ENCODE measurements at places on chromosomes 11 and 22. TPM values are rescaled to one million over a fixed set of nuclear protein-coding genes. Genes with fewer than 3 reads are reported as not detected.

DLG2 gene
- 179 TPM for polyA plus RNA-seq

HEPHL1 gene
- not detected for polyA plus RNA-seq

CENPM gene
- 2.1 TPM for polyA plus RNA-seq

SNX32 gene
- polyA plus RNA-seq: 12.6 TPM

PARVG gene
- not detected for polyA plus RNA-seq

UBQLNL gene
- not detected for polyA plus RNA-seq

P2RX6 gene
- polyA plus RNA-seq: 0.17 TPM

SLC7A4 gene
- polyA plus RNA-seq: not detected

PHF5A gene
- 148 TPM for polyA plus RNA-seq

NFAM1 gene
- polyA plus RNA-seq: not detected

RNF215 gene
- 40.5 TPM for polyA plus RNA-seq

GPHA2 gene
- not detected for polyA plus RNA-seq

PNPLA3 gene
- polyA plus RNA-seq: 4.5 TPM

MIAT gene
- 529 TPM for polyA plus RNA-seq

YDJC gene
- polyA plus RNA-seq: 20.0 TPM

OR8B3 gene
- polyA plus RNA-seq: not detected

BTG4 gene
- not detected for polyA plus RNA-seq

CASP4 gene
- polyA plus RNA-seq: not detected

TMEM191C gene
- 81.8 TPM for polyA plus RNA-seq

GRM5 gene
- 11.8 TPM for polyA plus RNA-seq

APOBEC3G gene
- polyA plus RNA-seq: not detected

VSIG2 gene
- not detected for polyA plus RNA-seq

CDC45 gene
- 1.5 TPM for polyA plus RNA-seq

MMP27 gene
- polyA plus RNA-seq: not detected

LRRN4CL gene
- 0.82 TPM for polyA plus RNA-seq

TSGA10IP gene
- polyA plus RNA-seq: 0.53 TPM

GGTLC2 gene
- polyA plus RNA-seq: not detected

POU2AF3 gene
- polyA plus RNA-seq: not detected

CDCA5 gene
- 2.3 TPM for polyA plus RNA-seq

RIMBP3B gene
- 0.26 TPM for polyA plus RNA-seq

C11orf87 gene
- polyA plus RNA-seq: 8.6 TPM

SERPIND1 gene
- not detected for polyA plus RNA-seq

PTGDR2 gene
- 0.51 TPM for polyA plus RNA-seq

LGR4 gene
- polyA plus RNA-seq: 8.7 TPM

CD3D gene
- not detected for polyA plus RNA-seq

Data from neural cell (in vitro differentiated cells).